Nasal cavity respiratory epithelium epithelial cell of viscerocranial mucosa (primary cell): ENCODE measurements at places on chromosomes 1 and 21. TPM values are rescaled to one million over a fixed set of nuclear protein-coding genes. Genes with fewer than 3 reads are reported as not detected.

Gene IFNAR1
- total RNA-seq, result 16.4 and 26.6 TPM in 2 replicates

Gene PODN
- not detected in 2 replicates for total RNA-seq

Gene IL19
- not detected in 2 replicates for total RNA-seq

Gene MIGA1
- 18.1 and 19.3 TPM in 2 replicates for total RNA-seq

Gene ALX3
- not detected in 2 replicates for total RNA-seq

Gene HORMAD1
- total RNA-seq, result 0.50 and 3.8 TPM in 2 replicates

Gene RYR2
- under 0.01 TPM in 1 of 2 replicates, not detected in the other for total RNA-seq

Gene KLF17
- total RNA-seq, result not detected in 2 replicates

Gene AKNAD1
- total RNA-seq, result 0.68 TPM in 1 of 2 replicates, not detected in the other
